Fibroblast of lung (primary cell): ENCODE measurements at places on chromosomes 1 and 21. TPM values are rescaled to one million over a fixed set of nuclear protein-coding genes. Genes with fewer than 3 reads are reported as not detected.

DNA sequence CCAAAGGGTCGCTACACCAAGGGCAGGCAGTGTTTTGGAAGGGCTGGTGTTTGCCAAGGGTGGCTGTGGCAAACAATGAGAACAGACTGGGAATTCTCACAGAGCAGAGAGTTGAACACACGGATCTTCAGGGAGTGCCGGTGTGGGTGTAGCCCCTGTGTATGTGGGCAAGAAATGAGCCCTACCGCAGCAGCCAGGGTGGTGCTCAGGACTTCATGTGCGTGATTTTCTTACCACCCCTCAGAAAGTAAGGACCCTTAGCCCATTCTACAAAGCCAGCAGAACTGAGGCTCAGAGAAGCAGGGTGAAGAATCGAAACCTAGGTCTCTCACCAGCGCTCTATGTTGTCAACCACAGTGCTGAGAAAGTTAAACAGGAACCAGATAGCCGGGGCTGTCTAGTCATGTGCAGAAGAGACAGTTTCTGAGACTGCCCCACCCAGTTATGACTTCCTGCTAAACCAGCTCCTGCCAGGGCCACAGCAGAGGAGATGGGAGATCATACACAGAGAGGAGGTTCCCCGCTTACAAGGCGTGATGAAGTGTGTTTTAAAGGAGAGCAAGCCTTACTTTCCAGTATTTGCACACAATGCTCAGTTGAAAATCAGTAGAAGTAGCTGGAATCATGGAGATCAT lies 21.9 kb upstream of the MORC3 start:
- no peaks in the 10 kb centered on the region for H3K27me3 ChIP-seq

- H3K36me3 ChIP-seq, result no peaks in the 10 kb centered on the region
- no peaks in the 10 kb centered on the region for H3K27me3 ChIP-seq
- DNase-seq, result no peak
- H3K4me3 ChIP-seq, result no peak overlapping the region
Observed at GRCh38 chr1:236800623-236801022, 5.5 kb downstream of the MTR start.

Gene PTGER3
- total RNA-seq, result 0.51 and 1.5 TPM in 2 replicates

- no peak for DNase-seq
- peaks cover 12% of the 10 kb centered on the region for H3K4me1 ChIP-seq
- H3K27ac ChIP-seq, result no peak overlapping the region
- no peaks in the 10 kb centered on the region for H3K27me3 ChIP-seq
- H3K36me3 ChIP-seq, result no peaks in the 10 kb centered on the region
Observed at GRCh38 chr1:41894808-41895483, 23.8 kb downstream of the HIVEP3 start.

Gene KIF21B
- total RNA-seq, result under 0.01 and 0.26 TPM in 2 replicates

Gene FCRL4
- total RNA-seq, result not detected in 2 replicates

Gene FCAMR
- not detected in 2 replicates for total RNA-seq

GRCh38 chr1:36122062-36123030 lies 2.7 kb downstream of the COL8A2 start:
- no peak overlapping the region for H3K4me3 ChIP-seq
- H3K27ac ChIP-seq, result no peak overlapping the region
- peaks cover 3% of the 10 kb centered on the region for H3K27me3 ChIP-seq
- no peak for DNase-seq
- H3K36me3 ChIP-seq, result no peaks in the 10 kb centered on the region

- H3K36me3 ChIP-seq, result no peaks in the 10 kb centered on the region
- no peak overlapping the region for H3K4me3 ChIP-seq
- no peak for DNase-seq
- H3K4me1 ChIP-seq, result no peaks in the 10 kb centered on the region
Observed at GRCh38 chr1:94876362-94876761, 50.5 kb downstream of the CNN3 start.

Gene TPTE
- not detected in 2 replicates for total RNA-seq

DNA sequence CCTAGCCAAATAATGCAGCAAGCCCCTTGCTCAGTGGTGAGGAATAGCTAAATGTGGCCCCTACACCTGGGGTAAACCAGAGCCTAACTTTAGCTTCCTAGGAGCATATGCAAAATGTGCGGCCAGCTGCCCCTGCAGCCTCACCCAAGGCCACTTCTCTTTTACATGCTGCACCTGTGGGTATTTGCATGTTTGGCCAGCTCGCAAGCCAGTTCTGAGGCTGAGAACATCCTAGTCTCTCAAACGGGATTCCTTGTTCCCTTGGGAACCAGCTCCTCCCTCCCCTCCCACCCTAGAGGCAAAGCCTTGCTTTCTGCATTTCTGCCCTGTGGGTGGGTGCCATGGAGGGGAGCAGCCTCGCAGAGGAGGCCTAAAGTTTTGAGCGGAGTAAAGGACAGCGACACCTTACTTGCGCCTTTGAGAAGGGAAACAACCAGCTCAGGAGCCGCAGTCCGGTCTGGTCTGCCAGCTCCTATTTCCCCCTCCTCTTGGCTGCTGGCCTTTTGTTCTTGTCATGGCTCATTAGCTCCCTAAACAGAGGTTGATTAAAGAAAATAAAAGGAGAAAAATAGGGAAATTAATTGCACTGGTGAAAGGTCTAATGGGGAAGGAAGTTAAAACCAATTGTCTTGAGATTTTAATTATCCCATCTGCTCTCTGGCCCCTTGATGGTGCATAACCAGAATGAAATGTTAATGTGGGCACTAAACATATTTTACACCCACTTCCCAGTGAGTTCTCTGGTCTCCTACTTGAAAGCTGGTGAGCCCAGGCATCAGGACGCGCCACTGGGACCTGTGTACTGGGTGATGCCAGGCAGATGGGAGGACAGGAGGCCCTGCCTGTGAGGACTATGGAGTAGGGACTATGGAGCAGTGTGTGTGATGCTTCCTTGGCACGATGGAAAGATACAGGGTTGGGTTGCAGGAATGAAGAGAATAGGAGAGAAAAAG lies 68.7 kb downstream of the TEX35 start:
- no peaks in the 10 kb centered on the region for H3K36me3 ChIP-seq
- no peaks in the 10 kb centered on the region for H3K4me1 ChIP-seq
- peak; percentile 5 for DNase-seq
- no peak overlapping the region for H3K27ac ChIP-seq

DNA sequence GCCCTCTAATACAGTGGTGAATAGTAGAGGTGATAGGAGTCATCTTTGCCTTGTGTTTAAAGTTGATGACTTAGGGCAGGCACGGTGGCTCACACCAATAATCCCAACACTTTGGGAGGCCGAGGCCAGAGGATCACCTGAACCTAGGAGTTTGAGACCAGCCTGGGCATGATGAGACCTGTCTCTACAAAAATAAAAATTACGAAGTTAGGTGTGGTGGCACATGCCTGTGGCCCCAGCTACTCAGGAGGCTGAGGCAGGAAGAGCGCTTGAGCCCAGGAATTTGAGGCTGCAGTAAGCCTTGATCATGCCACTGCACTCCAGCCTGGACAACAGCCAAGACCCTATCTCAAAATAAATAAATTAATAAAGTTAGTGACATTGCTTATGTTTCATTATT lies 26.6 kb downstream of the CAPZA1 start:
- no peak overlapping the region for H3K27ac ChIP-seq
- H3K36me3 ChIP-seq, result no peaks in the 10 kb centered on the region
- H3K27me3 ChIP-seq, result no peaks in the 10 kb centered on the region
- DNase-seq, result no peak
- no peaks in the 10 kb centered on the region for H3K4me1 ChIP-seq

Gene LMX1A
- not detected in 2 replicates for total RNA-seq

DNA sequence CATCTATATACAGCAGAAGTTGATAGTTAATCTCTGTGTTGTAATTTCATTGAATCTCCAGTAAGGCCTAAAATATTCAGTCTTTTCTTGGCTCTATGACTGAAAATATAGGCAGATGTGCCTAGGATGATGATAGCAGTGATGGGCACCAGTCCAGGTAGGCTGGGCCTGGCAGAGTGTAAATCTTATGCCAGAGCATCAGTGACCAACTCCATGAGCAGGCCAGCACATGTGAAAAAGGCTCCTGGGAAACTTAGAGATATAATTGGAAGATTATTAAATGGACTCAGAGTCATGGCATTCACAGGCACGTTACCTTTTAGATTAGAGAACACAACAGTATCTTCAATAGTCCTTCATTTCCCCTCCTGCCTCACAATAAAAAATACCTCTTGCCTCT lies 20.7 kb upstream of the CYYR1 start:
- H3K27ac ChIP-seq, result no peak overlapping the region
- no peak overlapping the region for H3K4me3 ChIP-seq
- H3K36me3 ChIP-seq, result no peaks in the 10 kb centered on the region
- no peaks in the 10 kb centered on the region for H3K4me1 ChIP-seq

Gene VHLL
- total RNA-seq, result not detected in 2 replicates

Gene CD48
- under 0.01 TPM in 1 of 2 replicates, not detected in the other for total RNA-seq

Gene DCST2
- total RNA-seq, result under 0.01 and 0.17 TPM in 2 replicates
